Astrocyte (in vitro differentiated cells and primary cell): ENCODE measurements at places on chromosomes 7 and 10.

DNA sequence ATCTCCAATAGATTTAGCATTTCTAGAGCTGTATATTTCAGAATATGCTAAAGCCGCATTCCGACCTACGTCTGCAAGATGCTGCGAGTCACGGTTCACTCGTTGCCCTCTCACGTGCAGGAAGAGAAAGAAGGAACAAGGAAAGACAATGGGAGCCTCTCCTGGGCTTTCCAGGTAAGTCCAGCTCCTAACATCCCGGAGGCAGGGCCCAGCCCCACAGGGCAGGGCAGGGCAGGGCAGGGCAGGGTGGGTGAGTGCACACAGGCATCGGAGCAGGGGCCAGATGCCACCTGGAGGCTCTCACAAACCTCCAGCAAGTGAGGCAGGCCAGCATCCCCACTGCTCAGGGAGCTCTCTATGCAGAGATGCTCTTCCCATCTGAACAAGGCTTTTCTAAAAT lies 50.8 kb downstream of the VOPP1 start:
- no peak for DNase-seq

GRCh38 chr10:102669206-102670064 lies 25.2 kb downstream of the TRIM8 start:
- DNase-seq = peak; percentile 30

DNA sequence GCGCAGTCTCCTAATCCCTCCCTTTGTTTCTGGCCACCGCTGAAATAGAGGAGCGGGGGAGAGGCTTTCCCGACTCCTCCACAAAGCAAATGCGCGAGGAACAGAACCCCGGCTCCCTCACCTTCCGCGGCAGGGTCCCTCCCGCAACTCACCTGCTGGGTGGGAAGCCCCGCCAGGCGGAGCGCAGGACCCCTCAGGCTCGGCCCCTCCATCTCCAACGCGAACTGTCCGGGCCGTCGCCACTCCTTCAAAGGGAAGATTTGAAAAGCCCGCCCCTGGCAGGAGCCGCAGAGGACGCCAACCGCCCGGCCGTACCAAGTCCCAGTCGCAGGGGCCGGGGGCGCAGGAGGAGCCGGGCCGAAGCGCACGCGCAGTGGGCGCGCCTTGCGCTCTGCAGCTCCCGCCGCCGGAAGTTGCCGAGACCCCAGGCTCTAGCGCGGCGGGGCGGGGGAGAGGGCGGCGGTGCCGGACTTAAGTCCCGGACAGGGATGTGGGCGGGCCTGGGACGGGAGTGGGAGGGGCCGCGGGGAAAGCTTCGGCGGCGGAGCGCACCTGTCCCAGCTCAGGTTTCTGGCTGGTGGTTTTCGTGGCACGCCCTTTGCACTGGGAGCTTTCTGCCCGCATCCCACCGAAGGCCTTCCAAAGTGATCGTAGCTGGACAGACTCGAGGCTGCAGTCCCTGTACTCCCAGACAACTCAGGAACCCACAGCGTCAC lies at the start of gene RTKN2:
Gene RTKN2, minus strand, starts transcription at position 446 of the 716 bp plus-strand sequence. Its CDS starts 234 bp downstream, at position 212.
- peak; percentile 83 for DNase-seq

- DNase-seq = no peak
These were observed 464.1 kb downstream of the SUGCT start for GRCh38 chr7:40598915-40599314.

DNA sequence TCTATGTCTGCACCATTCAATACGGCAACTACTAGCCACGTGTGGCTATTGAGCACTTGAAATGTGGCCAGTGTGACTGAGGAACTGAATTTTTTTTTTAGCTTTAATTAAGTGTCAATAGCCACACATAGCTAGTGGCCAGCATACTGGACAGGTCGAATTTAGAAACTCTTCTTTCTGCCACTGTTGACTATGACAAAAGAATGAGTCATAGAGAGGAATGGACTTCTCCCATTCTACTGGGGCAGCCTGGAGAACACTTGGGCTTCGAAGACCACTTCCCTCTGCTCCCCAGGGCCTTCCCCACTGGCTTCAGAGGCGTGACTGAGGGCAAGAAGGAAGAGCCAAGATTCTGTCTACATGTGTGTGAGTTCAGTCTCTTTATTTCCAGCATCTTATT lies 137.5 kb downstream of the SNX10 start:
- DNase-seq = no peak

GRCh38 chr10:12418725-12419261 lies 69.4 kb downstream of the CAMK1D start:
- DNase-seq = no peak

DNA sequence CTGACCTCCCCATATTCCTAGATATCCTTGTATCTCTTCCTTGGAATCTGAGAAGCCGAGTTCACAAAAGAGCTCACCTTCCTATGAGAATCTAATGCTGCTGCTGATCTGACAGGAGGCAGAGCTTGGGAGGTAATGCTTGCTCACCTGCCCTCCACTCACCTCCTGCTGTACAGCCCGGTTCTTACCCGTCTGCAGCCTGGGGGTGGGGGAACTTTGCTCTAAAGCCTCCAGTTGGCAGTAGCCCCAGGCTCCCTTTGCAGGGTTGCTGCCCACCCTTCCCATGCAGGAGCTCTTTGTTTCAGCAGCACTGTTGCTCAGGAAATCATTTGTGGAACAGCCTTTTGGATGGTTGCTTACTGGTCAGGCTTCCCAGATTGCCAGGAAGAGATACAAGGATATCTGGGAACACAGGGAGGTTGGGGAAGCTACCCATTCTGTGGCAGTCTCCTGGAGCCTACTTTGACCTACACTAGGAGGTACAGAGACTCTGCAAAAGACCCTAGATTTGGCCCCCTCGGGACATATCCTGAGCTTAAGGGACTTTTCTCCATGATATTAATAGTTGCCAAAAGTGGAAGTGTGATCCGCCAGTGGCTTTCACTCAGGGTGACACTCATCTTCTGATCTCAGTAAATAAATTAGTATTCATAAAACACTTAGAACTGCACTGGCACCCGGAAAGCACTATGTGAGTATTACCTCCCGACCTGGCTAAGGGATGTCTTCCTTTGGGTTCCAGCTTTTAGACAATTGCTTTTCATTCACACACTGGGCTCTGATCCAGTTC lies 363.7 kb upstream of the PODXL start:
- DNase-seq = no peak

GRCh38 chr7:141558544-141559183 lies 7.5 kb downstream of the AGK start:
- peak; percentile 76 for DNase-seq

DNA sequence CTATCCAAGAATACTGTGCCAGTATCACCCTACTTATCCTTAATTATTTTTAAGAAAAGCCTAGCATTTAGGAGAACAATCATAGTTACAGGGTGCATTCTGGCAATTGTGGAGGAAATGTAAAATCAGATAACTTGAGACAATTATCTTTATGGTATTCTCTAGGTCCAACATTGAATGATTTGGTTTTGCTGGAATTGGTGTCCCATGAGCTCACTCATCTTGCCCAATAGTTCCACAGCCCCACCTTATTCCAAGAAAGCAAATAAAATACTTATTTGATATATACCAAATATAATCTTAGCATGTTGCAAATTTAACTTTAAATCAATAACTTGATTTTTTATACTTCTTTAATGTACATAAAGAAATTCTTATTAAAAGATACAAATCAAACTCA lies 65.3 kb downstream of the DGKB start:
- no peak for DNase-seq

GRCh38 chr10:80646366-80646765 lies 108.7 kb downstream of the SH2D4B start:
- no peak for DNase-seq

DNA sequence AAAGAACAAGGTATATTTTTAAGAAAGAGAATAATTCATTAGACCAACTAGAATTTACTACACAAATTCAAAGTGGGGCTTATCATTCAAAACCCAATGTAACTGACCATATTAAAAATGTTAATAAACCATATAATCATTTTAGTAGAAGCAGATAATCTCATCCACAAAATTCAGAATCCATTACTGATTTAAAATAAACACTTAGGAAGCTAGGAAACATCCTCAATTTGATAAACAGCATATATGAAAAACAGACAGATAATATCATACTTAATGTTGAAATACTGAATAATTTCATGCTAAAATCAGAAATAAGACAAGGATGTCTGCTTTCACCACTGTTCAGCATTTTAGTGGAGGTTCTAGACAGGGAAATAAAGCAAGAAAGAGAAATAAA lies 902.8 kb upstream of the PHF14 start:
- no peak for DNase-seq

DNA sequence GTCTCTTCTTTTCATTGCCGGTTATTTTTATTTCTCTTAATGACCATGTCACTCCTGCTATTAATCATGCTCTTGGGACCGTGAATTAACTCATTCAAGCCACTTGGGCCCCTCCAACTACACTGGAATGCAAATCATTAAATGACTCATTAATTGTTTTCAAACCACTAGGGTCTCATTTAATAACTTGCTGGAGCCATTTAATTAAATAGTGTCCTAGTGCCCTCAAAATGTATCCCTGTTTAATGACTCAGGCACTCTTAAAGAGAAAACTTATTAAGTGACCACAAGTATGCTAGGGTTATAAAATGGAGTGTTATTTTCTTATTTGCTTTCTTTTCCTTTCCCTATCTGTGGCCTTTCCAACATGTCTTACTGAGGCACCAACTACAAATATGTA lies 73.0 kb downstream of the PLXDC2 start:
- peak; percentile 62 for DNase-seq

DNA sequence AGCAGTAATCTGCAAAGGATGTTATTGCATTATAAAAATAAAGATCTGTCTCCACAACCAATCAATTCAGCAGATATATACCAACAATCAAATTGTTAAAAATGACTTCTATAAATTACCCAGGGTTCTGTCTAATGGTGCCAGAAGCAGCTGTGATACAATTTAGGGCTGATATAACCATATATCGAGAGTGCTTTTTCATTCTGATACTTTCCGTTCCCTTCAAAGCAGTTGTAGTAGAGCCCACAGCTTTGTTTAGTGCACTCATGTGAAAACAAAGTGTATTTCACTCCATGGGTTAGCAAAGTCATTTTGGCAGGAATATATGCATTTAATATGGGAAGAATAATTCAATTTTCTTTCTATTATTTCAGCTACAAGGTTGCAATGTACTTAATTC lies 83.1 kb upstream of the CHCHD3 start:
- no peak for DNase-seq

DNA sequence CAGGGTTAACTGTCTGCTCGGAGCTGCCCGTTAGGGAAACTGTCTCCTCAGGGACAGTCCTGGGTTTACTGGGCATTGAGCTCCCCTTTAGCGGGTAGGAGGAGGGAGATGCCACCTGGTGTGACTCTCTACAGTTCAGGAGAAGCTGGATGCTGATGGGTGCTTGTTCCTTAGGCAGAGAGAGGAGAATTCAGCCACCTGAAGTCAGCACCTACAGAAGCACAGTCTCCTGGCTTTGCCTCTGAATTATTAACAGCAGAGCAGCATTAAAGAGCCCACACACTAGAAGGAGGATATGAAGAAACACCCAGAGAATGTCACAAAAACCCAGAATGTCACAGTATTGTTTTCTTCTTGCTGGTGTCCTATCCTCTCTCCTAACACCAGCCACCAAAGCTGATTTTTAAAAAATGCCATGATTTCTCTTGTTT lies 696 bp downstream of the GIMAP4 start:
- DNase-seq = no peak

- peak; percentile 79 for DNase-seq
These were observed 411.6 kb downstream of the PARD3 start for GRCh38 chr10:34403512-34403911.

- no peak for DNase-seq
These were observed 8.7 kb downstream of the DUSP5 start for GRCh38 chr10:110506448-110506847.
